ENCODE measurements at places on chromosomes 13 and 19.

DNA sequence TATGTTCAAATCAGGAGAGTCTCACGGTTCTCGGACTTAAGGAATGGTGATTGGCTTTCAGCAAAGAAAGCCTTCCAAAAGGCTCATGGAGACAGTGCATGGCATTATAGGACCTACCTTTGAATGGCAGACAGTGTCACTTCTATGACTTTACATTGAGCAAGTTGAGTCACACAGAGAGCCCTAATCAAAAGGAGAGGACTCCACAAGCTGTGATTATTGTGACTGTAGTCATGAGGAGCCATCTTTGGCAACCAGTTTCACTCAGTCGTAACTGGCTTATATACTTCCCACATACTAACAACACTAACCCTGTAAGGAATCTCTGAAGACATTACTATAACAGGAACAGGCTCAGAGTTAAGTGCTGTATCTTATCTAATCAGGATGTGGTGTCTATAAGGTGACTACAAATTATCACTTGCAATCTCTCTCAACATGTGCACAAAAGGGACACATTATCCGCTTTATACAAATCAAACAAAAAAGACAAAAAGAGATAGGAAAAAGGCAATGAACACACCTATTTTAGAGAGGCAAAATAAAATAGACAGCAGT, 6.1 kb downstream of the LGALS14 start:
- no peak for DNase-seq

DNA sequence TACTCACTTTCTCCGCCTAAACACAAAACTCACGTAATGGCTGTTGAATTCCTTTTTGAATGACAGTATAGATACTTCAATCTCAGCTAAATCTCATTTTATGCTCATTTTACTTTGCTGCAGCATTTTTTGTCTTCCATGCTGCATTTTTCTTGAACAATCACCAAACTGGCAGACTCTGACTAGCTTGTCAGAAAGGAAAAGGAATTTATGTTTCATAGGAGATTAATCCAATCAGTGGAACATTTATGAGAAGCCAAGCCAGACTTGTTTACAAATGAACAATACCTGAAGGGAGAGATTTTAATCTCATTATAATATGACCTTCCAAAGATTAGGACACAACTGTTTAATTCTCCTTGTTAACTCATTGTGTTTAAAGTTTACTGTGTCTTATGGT, 1044.3 kb downstream of the DIAPH3 start:
- no peak for DNase-seq

DNA sequence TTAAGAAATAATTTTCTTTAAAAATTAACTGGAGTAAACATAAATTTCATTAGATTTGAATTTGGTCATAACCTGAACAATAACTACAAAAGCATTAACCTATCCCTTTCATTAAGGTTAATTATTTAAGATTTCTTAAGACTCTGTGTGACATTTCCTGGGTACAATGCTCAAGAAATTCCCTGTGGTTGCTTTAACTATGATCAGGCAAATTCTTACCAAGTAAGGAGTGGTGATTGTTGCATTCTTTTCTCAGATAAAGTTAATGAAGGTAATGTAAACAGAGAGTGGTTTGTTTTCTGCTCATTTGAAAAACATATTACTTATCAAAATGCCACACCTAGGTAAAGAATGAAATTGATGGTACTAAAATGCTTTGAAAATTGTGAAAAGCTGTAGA, 114.8 kb upstream of the MIR17HG start:
- no peak for DNase-seq

- DNase-seq = no peak
Observed at GRCh38 chr19:30017172-30017571, 75.1 kb downstream of the URI1 start.

DNA sequence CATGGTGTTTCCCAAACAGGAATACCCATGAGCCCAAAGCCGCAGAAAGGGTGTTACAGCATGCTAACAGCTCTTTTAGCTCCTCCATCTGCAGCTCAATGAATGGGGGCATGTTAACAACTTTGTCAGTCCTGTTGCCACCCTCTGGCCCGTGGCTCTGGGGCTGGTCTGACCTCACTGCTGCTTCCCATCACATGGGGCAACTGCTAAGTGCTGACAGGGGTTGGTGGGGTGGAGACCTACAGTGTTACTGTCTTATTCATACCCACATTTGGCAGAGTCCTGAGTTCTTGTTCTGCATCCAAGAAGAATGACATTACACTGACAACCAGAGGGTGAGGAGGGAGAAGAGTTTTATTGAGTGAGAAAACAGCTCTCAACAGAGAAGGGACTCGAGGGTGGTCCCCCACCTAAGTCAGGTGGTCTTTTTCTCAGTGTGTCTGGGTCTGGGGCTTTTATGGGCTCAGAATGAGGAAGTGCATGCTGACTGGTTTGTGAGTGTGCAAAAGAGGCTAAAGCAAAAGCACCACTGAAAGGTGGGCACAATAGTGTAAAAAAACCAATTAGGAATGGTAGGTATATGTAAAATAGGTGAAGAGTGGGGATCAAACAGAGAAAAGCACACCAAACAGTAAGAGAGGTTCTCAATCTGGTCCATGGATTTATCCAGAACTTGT, 1952.0 kb upstream of the PCDH20 start:
- DNase-seq = no peak

GRCh38 chr13:48879432-48879831, 96.3 kb upstream of the FNDC3A start:
- no peak for DNase-seq

GRCh38 chr13:66534561-66534960, 695.6 kb downstream of the PCDH9 start:
- no peak for DNase-seq

DNA sequence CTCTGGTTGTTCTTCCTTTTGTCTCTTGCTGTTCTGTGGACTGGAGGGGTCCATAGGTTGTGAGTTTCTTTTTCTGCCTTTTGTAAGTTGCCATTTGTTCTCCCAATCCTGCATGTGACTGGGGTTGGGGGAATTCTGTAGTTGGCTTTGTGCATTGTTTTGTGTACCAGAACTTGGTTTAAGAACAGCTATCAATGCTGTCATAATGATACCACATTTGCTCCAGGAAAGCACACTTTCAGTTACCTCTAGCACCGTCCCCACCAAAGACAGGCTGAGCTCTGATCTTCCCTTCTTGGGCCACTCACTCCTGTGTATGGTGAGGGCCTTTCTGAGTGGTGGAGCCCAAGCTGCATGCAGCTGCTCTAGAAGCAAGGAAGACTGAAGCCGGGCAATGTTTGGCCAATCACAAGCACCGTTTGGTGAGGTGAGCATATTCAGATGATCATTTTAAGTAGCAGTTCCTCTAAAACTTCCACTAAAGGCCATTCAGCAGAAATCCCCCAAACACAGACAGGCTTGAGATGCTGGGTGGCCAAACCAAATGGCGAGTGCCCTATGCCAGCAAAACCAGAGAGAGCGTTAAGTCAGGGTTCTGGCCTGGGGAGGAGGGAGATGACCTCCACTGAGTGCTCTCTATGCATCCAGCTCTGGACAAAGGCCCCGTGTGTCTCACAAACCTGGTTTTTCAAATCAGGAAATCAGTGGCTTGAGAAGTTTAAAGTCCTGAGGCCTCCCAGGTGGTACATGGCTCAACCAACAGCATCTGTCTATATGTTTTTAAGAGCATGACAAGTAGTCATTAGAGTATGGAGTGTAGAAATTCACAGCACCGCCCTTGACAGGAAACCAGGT, 120.7 kb upstream of the SPATA13 start:
- DNase-seq = no peak

DNA sequence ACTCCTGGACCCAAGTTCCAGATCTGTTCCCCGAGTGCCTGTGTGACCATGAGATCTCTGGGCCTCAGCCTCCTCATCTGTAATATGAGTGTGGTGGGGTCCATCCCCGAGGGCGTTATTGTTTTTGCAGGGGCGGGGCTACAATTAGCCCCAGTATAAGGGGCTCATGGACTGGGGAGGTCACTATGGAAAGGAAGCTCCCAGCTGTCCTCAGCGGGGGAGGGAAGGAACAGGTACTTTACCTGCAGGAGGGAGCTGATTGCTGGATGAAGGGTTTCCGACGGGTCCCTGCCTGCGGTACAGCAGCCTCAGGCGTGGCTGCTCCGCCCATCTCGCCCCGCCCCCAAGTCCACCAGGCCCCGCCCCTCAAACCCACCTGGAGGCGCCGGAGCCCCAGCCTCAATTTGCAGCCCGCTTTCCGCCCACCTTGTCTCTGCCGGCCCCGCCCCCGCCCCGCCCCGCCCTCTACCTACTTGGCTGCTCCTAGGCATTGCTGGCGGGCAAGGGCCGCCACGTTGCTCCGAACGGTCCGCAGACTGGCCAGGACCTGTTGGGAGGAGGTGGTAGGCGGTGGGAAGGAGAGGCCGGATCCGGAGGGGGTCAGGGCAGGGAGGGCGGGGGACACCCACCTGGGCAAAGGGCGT, 5.5 kb downstream of the PDE4C start:
- DNase-seq = no peak

Data from germinal center (tissue), 1 donor.